ENCODE measurements at places on chromosomes 2 and 18. TPM values are rescaled to one million over a fixed set of nuclear protein-coding genes. Genes with fewer than 3 reads are reported as not detected.

DNA sequence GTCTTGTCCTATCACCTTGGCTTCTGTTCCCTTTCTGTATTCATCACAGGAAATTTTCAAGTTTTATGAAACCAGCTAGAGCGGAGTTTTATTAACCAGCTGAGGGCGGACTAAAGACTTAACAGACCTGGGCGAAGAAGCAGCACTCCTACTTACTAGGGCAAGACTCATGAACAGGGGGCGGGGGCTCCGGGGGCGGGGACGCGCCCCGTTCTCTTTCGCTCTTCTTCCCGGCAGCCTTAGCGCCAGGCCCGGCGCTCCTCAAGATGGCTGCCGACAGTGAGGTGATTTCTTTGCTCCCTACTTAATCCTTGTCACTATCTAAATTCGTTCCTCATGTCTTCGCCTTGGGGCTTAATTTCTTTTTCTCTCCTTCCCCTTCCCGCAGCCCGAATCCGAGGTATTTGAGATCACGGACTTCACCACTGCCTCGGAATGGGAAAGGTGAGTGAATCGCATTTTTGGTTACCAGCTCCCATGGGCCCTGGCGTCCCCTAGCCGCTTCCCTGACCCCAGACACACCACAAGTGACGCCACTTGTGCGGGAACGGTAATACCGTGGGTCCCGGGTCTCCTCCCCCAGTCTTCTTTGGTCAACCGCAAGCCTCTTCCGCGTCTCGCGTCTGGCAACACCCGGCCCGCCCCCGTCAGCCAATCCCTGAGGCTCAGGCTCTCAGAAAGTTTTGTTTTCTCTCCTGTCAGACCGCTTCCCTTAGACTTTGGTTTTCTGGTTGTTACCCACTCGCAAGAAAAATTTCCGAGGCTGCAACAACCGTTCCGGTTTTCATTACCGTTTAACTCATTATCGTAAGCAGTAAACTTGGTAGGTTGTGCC lies at the start of gene RAB3GAP1:
Gene RAB3GAP1 (plus strand): TSS at position 251 of the 835 bp plus-strand sequence. CDS start 16 bp downstream, at position 267.
- peak; percentile 68 for DNase-seq

DNA sequence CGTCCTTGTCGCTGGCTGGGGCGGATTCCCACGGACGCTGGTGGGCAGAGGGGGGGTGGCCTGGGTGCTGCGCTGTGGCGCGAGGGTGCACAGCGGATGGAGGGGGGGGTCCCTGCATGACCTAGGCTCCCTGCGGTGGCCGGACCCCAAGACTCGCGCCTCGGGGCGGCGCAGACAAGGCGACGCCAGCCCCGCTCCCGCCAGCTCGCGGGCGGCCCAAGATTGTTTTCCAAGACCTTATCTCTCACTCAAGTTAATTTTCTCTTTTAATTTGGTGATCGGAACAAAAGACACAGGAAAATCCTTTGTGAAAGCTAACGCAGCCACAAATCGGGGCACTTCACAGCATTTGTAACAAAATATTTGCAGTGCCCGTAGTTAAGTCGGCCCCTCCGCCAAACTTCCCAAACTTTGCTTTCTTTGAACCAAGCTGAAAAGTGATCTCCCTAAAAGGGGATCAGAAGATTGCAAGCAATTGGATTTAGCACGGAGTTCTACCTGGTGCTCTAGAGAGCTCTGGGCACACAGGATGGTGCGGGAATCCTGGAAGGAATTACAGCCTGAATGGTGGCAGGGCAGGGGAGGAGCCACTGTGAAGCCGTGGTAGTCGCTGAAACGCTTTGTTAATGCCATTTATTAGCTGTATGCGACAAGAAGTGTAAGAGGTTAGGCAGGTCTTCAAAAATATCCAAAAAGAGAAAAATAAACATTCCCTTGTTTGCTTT lies 4.8 kb upstream of the ID2 start:
- DNase-seq = no peak

- no peak for DNase-seq
These were observed 121.0 kb upstream of the XPO1 start for GRCh38 chr2:61658841-61659780.

DNA sequence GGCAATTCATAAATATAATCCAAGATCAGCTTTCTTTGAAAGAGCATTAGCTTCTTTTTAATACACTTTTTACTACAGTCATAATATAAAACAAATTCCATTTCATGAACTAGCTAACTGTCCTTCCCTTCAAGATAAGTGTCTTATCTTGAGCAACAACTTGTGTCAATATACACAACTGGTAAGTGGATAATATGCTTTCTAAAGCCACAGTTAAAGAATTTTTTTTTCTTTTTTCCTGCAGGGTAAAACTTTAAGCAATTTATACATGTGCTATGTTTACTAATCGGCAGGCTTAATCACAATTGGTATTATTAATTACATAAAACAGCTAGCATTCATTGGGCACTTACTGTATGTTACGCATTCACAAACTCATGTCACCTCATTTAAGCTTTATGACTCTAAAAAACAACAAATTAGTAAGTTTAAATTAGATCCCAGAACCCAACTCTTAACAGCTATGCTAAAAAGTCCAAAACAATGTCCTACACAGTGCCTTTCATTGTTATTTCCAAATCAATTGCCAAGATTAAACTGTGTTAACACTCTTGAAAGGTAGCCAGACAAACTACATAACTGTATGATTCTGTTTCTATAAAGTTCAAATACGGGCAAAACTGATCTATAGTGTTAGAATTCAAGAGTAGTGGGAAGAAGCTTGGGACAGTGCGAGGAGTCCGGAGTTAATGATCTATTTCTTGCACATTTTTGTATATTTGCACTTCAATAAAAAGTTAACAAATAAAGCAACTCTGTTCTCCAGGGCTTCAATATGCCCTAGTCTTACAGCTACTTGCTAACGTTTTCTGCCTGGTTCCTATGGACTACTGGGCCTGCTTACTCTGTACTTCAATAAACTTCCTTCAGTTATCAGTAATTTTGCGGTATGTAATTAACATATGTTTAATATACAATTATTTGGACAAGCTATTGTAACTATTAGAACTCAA lies 6.0 kb downstream of the TXNL1 start:
- DNase-seq = no peak

- no peak for DNase-seq
These were observed 246.0 kb downstream of the CLIP4 start for GRCh38 chr2:29361231-29361630.

GRCh38 chr18:9340472-9340871 lies 5.9 kb downstream of the TWSG1 start:
- DNase-seq = no peak

- DNase-seq = no peak
These were observed 230.8 kb downstream of the ANAPC1 start for GRCh38 chr2:111653103-111653624.

GRCh38 chr2:105005181-105005951 lies 32.5 kb upstream of the MRPS9 start:
- no peak for DNase-seq

DNA sequence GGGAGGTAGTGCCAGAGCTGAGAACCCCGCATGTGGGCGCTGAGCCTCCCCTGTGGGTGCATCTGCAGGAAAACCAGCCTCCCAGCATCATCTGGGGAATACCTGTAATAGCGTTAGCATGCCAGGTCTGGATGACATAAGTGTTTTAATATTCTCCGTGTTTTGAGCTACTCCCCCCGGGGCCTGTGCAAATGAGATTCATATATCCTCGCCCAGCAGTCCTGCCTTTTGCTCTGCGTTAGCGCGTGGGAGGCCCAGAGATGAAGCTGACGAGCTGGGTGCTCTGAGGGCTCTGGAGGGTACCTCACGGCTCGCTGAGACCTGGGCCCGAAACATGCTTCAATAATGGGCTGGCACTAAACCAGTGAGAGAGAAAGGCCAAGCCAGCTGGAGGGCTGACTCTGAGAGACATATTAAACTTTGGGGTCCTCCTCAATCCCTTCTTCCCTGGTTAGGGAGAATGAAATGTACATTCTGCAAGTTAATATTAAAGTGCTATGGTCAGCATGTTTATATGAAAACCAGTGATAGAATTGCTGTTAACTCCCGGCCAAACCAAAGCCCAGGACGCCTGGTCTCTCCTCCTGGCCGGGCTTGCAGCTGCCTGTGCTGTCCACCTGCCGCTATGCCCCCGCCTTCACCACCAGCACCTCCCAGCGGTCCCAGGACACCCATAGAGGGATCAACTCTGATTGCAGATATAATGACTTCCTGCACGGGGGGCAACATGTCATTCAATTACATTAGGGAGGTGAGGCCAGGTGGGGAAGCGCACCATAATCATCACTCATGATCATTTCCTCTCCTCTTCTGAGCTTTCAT lies 77.0 kb downstream of the EDAR start:
- DNase-seq = no peak

DNA sequence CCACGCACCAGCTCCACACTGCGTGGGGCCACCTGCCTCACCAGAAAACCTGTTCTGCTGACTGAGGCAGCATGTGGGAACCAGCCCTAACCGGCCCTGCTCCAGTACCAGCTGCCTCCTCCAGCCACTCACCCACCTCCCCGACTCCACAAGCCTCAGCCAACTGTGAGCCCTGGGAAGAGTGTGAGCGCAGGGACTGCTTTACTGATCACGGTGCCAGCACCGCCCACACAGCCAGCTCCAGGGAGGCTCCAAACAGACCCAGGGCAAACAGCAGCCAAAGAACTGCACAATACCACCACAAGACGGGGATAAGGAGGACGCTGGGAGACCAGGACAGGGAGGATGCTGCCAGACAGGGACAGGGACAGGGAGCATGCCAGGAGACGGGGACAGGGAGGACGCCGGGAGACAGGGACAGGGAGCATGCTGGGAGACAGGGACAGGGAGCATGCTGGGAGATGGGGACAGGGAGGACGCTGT lies 28.4 kb downstream of the EIPR1 start:
- DNase-seq = peak; percentile 44

DNA sequence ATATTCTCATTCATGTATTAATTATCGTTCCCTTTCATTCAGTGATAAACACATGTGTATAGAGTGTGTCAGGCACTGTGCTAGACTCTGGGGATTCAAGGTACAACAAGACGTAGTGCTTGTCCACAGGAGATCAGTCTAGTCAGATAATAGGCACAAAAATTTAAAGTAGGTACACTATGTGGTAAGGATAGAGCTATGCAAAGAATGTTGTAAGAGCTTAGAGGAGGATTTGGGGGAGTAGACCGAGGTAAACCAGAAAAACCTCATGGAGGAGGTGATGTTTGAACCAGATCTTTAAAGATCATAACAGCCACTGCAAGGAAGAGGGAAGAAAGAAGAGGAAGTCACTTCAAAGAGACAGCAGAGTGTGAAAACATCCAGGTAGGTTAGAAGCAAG lies 256.9 kb upstream of the DDX18 start:
- DNase-seq = no peak

- DNase-seq = peak; percentile 43
These were observed 21.2 kb upstream of the NAB1 start for GRCh38 chr2:190627448-190628412.

DNA sequence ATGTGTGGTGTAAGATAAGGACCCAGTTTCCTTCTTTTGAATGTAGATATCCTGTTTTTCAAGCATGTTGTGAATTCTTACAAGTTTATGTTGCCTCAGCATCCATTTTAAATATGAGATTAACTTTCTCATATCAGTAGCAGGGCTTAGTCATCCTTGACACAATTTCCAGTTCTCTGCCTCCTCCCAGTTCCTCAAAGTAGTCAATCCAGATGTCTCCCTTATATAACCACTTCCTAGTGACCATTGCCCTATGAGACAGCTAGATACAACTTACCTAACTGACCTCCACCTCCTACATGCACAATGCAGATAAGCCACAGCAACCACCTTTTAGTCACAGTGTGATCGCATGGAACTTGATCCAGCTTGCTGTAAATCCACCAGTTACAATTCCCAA lies 269.2 kb upstream of the ZNF521 start:
- no peak for DNase-seq

GRCh38 chr18:23871410-23871809 lies 143.1 kb upstream of the TTC39C start:
- DNase-seq = peak; percentile 48

- no peak for DNase-seq
These were observed 8.9 kb upstream of the RPRM start for GRCh38 chr2:153487448-153487847.

- no peak for DNase-seq
These were observed 5.9 kb downstream of the MBOAT2 start for GRCh38 chr2:8997631-8998030.

DNA sequence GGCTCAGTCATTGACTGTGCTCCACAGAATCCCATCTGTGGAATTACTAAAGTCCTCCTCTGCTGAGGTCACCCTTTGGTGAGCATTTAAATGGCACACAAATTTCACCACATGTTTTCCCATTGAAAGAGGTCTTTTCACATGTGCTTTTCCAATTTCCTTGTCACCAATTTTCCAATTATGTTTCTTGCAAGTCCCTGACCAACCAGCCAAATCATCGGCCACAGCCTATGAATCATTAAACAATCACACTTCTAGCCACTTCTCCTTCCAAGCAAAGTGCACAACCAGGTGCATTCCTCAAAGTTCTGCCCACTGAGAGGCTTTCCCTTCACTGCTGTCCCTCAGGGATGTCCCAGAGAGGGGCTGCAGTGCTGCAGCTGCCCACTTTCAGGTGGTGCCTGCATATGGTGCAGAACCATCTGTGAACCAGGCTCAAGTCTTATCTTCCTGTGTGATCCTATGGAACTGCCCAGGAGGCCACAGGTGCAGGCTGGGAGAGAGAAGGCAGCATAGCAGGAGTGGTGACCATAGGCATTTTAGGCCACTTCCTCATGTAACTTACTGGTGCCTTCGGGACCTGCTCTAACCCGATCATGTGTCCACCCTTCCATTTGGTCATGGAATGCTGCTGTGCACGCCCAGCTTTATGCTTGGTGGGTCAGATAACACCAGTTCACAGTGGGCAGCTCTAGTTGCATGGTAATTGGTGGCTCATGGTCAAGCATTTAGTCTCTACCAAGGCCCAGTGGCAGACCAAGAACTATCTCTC lies 153.0 kb downstream of the SEPTIN10 start:
- DNase-seq = no peak

GRCh38 chr2:46703588-46703987 lies 212.0 kb downstream of the MCFD2 start:
- DNase-seq = no peak

DNA sequence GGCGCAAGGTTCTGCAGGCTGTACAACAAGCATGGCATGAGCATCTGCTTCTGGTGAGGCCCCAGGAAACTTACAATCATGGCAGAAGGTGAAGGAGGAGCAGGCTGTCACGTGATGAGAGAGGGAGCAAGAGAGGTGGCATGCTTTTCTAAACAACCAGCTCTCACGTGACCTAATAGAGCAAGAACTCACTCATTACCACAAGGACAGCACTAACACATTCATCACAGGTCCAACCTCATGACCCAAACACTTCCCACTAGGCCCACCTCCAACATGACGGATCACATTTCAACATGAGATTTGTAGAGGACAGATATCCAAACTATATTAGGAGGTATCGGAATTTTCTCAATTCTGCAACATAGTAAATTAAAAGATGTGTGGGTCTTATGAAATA lies 108.8 kb upstream of the DLX2 start:
- DNase-seq = no peak

UGT1A10 gene
- total RNA-seq = not detected

FKBP7 gene
- 21.2 TPM for total RNA-seq

FBXO41 gene
- total RNA-seq = 14.0 TPM

ALPI gene
- not detected for total RNA-seq

OSBPL6 gene
- total RNA-seq = 14.4 TPM

WNT6 gene
- total RNA-seq = 0.66 TPM

SLC40A1 gene
- 0.56 TPM for total RNA-seq

MOGAT1 gene
- total RNA-seq = not detected

AQP12A gene
- not detected for total RNA-seq

ASTL gene
- total RNA-seq = not detected

RGPD4 gene
- 0.12 TPM for total RNA-seq

HSBP1L1 gene
- total RNA-seq = not detected
